ENCODE measurements at places on chromosomes 4 and X.

- no peak for DNase-seq
These were observed 221.2 kb downstream of the SPRY1 start for GRCh38 chr4:123617791-123618190.

GRCh38 chr4:93384887-93385286, 443.7 kb upstream of the ATOH1 start:
- peak; percentile 63 for DNase-seq

GRCh38 chr4:33914386-33914785, 2329.9 kb downstream of the ARAP2 start:
- no peak for DNase-seq

DNA sequence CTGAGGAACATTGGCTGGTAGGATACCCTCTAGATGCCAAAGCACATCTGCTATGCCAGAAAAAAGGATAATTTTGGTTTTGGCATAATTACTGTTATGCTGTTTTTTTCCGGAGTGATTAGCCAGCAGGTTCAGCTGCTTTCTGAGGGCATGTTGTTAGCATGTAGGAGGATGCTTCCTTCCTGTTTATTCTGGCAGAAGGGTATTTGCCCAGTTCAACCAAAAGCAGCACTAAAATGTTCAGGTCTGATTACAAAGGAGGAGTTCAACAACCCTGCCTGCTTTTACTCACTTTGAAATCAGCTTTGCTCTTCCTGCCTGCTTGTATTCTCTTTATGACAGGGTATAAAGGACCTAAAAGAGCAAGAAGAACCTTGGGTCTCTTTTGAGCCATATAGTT, 21.9 kb downstream of the ERCC6L start:
- peak; percentile 10 for DNase-seq

DNA sequence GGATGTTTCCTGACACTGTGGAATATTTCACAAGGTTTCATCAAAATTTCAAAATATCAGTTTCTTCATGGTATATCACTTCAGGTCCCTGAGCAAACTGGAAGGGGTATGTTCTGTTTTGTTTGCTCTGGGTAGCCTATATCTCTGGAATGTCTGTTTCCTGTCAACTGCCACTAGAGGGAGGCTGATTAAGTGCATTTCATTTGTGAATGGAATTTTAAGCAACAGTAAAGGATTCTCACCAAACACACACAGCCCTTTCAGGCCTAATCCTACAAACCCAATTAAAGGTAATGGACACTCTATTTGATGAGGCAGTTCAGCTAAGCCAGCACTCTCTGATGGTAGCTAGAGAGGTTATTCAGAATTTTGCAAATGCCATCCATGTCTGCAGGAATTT, 307.1 kb downstream of the TEX13A start:
- DNase-seq, result peak; percentile 23

DNA sequence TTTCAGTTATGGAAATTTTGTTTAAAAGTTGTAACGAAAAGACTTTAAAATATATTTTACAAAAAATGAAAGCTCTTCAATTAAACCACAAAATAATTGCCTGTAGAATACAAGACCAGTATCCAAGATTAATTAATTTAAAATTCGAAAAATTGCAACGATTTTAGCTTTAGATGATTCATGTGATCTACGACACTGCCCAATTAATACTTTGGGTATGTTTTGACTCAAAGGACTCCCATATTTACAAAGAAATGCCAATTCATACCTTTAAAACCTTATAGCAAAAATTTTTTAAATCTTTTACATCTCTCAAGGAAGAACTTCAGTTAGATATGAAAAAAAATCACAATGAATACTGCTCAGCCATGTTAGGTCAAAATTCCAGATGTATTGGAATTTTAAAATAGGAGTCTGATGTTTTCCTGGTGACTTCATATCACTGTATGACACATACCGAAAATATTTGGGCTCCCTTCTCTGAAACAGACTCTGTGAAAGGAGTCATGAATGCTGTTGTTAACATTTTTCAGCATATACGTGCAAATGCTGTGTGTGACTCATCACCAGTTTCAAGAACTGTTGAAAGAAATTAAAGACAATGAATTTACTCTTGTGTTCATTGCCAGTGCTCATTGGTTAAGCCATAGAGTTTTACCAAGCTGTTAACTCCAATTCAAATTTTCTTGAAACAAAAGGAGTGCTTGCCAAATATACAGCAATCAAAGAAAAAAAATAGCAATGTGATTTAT, 13.8 kb upstream of the SMS start:
- peak; percentile 95 for DNase-seq

GRCh38 chr4:6734165-6734786, 18.3 kb downstream of the BLOC1S4 start:
- no peak for DNase-seq

DNA sequence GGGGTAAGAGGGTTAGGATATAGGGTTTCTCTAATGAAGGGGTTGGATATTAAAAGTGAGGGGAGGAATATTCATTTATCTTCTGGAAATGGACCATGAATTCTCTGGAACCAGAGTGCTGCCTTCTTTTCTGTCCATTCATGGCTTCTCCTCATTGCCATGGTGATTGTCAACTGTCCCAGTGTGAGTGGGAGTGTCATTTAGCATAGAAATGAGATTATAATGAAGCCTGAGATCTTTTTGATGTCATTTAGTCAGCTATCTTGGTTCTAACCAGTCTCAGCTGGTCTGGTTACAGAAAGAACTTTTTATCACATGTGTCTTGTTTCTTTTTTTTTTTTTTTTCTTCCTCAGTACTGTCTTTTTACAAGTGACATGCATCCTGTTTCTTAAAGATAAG, 497.3 kb upstream of the PITX2 start:
- DNase-seq, result no peak

DNA sequence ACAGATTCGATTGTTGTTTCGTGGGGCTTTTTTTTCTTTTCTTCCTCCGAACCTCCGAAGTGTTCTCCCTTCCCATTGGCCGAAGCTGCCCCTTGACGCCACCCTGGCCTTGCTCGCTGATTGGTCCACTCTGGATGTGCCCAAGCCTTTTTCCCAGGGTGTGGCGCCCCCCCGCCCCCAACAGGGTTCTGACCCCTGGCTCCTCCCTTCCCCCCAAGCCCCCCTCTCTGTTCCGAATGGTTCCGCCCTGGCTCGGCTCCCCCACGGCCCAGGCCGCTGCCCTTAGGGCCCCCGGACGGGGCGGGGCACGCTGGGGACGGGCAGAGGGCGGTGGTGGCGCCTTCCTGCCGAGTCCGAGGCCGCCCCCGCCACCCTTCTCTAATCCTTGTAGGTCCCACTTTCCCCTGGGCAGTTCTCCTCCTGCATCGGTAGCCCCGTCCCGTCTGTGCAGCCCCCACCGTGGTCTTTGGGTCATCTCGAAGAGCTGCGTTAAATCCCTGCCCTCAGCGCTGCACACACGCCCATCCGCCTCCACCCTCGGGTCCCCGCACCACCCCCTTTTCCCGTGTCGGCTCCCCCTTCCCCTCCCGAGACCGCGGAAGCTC, 25.5 kb downstream of the UTP14A start:
- peak; percentile 94 for DNase-seq

DNA sequence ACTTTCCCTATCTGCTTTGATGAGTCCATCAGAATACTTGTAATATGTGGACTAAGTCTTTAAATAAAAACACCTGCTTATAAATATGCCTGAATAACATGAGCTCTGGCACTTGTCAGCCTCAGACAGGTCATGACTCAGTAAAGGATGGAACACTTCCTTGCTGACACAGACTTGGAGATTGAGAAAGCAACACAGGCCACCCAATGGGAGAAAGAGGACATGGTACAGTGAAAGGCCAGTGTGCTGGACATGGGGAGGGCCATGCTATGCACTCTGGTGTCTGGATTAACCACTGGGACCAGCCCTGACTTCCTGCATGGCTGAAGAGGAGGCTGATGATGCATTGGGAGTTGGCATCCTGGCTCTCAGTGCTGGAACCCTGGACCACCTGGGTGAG, 149.5 kb downstream of the DHRSX start:
- DNase-seq, result peak; percentile 62

DNA sequence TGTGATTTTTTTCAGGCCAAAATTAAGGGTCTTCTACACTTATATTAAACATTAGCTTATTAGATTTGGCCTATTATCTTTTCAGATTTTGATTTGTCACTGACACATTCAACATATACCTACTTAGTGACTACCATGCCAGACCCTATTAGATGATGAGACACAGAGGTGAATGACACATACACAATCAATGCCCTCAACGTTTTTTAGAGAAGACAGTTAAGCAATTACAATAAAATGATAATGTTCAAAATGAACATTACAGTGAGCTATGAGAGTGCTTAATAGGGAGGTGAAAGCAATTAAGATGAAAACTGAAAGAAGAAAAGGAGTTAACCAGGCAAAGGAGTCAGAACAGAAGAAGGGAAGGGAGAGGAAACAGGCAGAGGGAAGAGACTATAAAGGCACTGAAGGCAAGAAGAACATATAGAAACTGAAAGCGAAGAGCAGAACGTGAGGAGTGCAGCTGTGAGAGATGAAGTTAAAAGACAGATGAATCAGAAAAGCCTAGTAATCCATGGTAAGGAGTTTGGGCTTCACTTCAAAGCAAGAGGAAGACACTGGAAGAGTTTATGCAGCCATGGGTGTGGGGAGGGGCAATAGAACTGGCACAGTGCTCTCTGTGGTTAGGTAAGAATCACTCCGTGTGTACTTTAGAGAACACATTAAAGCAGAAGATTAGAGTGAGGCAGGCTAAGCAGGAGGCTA, 119.0 kb downstream of the REELD1 start:
- DNase-seq, result peak; percentile 72

- DNase-seq, result no peak
These were observed 7.1 kb downstream of the NHSL2 start for GRCh38 chrX:71917621-71918343.

DNA sequence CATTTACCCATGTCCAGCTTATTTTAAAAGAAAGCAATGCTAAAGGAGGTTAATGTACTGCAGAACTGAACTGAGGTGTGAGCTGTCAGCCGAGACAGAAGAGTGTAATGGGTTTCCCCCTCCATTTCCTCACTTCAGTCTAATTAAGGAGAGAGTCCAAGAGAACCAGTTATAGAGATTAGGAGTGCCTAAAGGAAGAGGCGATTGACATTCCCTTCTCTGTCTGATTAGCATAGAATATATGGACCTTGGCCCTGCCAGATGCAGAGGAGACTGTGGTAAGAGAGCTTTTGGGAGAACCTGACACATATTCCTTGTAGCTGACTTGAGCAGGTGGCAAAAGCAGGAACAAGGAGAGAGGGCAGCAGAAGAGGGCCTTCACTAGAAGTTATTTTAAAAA, 137.5 kb upstream of the INPP4B start:
- DNase-seq, result no peak

- no peak for DNase-seq
These were observed 42.5 kb downstream of the MAMLD1 start for GRCh38 chrX:150405576-150405975.

- DNase-seq, result no peak
These were observed 36.8 kb downstream of the ACSL4 start for GRCh38 chrX:109696146-109696740.

DNA sequence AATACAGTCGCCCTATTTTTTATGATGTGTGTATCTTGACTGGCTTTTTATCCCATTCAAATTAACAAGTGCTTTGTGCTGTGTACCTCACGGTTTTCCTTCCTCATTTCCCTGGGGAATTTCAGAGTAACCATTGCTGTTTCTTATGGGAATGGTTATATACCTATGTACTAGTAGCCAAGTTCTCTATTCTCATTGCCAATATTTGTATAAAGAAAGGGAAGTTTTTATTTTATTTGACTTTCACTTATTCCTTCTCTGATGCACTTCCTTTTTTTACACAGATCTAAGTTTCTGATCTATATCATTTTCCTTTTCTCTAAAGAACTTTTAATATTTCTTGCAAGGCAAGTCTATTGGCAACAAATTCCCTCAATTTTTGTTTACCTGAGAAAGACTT, 181.3 kb downstream of the SOWAHB start:
- no peak for DNase-seq

DNA sequence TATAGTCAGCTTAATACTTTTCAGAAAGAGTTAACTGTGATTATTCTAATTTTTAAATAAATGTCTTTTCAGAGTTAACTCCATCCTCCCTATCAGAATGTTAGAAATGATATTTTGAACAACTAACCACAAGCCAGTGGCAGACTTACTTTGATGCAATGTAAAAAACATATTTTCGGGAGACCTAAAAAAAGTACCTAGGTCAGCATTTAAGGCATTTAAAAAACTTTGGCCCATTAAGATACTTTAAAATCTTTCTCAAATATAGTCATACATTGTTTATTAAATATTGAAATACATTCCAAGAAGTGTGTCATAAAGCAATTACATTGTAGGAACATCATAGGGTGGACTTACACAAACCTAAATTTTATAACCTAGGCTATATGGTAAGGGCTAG, 426.1 kb downstream of the PABPC4L start:
- no peak for DNase-seq

DNA sequence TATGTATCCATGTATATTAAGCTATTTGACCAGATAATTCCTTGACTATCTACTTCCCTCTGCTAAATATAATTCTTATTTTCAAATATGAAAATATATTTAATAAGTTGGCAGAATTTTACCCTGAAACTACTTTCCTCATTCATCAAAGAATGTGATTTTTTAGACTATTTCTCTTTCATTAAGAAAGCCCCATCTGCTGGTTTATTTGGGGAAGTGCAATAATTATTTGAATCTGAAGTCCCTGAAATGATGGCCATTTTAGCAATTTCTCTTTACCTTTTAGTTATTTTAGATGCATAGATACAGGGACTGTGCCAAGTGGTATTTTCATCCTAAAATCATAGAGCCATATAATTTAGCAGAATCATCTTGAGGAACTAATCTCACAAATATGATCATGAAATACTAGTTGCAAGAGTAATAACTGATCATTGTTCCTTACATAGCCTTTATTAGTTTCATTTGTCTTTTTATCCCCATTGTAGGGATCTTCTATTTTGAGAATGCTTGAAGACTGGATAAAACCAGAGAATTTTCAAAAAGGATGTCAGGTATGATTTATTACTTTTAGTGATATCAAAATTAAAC, 39.0 kb downstream of the ENPEP start:
- DNase-seq, result peak; percentile 65

DNA sequence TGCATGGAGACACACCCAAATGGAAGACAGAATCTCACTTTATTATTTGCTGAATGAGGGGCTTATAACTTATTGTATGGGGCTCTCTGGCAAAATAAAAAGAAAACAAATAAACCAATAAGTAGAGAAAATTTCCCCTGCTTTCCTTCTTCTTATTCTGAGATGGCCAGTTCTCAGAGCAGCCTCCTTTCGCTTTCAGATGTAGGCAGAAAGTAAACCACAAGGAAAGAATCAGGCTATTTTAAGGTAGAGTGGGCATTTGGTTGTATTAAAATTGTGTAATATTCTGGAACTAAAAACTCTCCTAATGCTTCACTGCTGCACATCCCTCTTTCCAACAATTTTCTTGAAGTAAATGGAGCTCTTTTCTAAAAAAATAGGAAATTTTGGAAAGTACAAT, 241.8 kb downstream of the GALNTL6 start:
- DNase-seq, result no peak

DNA sequence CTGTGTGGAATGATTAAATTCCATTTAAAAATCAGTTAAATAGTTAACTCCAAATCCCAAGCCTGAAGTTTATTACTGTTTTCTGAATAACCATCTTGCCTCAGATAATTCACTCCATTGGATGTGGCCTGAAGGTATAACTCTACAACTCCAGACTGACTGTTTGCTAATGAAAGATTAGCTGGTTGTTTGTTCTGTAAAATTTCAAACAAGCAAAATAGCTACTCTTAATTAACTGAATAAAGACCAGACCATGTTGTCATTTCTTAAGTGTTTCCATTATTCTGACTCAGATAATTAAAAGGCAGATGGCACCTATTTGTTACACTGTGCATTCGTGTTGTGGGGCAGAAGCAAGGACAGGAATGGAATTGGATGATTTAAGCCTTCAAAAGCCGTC, 78.5 kb upstream of the DDIT4L start:
- no peak for DNase-seq
